NCI-H524 treated with DMSO at 0.1 percent for 48 hours (cell line): ENCODE measurements at places on chromosomes 16 and 17.

DNA sequence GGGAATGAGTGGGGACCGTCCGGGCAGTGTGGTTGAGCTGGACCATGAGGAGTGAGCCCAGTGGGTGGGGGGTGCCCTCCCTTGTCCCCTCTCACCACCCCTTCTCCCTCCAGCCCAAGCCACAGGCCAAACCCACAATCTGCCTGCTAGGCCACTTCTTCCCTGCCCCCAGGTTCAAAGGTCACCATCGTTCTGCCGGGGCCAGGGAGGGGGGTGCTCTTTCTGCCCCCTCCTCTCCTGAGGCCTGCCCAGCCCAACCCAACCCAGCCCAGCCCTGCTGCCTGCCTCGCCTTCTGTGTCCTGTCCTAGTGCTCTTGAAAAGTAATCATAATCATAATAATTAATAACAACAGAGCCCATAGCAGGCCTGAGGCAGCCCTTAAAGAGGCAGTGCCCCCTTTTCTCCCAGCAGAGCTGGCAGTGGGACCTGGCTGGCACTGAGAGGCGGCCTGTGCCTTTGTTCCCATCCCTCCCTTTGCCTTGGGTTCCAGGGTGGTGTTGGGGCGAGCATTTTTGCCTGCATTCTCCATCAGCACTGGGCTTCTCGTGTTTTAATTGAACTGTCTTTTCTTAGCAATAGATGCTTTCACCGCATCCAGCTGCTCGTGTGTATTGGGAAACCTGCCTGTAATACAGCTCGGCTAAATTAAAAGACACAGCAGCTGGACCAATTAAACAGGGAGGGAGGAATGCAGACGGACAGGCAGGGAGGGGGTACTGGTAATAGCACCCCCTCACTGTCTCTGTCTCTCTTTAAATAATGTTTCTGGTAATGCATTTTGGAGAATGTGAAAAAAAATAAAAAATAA, 46.8 kb downstream of the SREBF1 start:
- DNase-seq: no peak

DNA sequence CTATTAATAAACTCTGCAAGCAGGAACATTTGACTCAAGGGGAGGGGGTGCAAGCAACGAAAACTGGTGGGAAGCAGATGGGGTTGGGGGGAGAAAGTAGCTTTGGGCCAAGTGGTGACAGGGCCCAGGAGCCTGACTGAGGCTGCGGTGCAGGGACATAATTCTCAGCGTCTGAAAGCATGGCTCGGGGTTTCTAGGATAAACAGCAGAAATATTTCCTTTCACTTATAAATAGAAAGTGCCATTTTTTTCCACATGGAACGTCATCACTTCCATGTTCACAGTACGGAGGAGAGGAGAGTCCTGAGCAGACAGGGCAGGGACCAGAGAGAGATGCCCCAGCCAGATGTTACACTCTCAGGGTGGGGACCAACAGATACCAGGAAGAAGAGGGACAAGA, 197.1 kb downstream of the ZFHX3 start:
- DNase-seq: no peak

DNA sequence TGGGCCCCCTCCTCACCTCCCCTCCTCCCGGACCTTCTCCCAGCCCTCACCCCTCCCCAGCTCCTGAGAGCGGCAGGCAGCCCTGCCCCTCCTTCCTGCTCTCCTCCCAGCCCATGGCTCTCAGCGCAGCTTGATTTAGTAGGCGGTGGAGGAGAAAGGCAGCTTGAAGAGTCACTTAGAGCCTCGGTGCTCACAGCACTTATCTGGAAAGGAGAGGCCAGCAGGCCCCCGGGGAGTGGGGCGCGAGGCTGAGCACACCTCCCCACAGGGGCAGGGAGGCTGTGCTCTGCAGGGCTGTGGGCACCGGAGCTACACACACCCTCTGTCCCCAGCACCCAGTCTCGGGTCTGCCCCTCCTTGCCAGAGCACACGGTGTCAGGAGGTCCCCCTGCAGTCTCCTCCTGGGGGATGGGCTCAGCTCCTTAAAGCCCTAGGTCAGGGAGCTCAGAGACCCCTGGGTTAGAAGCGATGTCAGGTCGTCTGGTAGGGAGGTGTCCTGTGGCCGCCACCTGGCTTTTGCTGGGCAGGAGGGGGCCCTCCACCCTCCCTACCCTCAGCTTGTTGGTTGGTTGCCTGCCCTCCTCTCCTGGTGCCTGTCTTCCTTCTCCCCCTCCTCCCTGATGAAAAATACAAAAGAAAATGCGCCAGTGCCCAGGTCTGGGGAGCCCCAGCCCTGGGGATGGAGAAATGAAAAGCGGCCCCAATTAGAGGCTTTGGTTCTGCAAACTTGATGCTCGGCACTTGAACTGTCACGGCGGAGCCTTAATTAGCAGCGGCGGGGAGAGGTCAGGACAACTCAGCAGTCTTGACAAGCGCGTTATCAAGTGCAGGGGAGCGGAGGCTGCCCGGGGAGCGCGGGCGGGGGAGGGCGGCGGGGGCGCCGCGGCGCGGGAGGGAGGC, 151.1 kb upstream of the GSE1 start:
- peak; percentile 66 for DNase-seq

- no peak for DNase-seq
These were observed 4.0 kb downstream of the BPTF start for GRCh38 chr17:67829331-67829730.

- no peak for DNase-seq
These were observed 49.0 kb downstream of the SNX20 start for GRCh38 chr16:50631985-50632576.

DNA sequence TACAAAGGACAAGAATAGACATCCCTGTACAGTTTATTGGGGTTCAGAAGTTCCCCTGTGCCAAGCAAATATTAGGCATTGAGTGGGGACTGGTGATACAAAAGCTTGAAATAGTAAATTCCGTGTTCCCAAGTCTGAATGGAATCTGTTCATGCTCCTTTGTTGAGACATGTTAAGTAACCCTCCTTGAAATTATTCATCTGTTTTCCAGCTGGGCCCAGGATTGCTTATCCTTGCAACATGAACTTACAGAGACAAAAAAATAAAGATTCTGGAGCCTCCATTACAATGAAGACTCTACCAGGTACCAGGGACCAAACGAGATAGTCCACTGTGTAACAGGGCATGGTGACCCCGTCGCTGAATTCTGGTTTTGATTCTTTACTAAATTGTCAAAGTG, 6.1 kb upstream of the CCL8 start:
- DNase-seq: no peak

DNA sequence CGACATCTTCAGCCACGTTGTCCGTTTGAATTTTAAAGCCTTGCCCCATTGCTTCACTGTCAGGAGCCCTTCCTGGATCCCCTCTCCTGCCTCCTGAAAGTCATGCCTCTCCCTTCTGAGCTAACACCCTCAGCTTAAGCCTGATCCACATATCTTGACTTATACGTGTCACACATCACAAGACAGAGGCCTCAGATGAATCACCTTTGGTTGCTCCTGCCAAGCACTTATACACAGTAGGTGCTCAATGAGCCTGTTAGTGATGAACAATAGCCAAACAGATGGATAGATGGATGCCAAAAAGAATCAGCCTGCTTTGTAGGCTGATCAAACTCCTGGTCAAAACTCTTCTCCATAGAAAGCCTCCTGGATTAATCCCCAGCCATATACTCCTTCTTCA, 31.8 kb downstream of the PITPNM3 start:
- DNase-seq: no peak

DNA sequence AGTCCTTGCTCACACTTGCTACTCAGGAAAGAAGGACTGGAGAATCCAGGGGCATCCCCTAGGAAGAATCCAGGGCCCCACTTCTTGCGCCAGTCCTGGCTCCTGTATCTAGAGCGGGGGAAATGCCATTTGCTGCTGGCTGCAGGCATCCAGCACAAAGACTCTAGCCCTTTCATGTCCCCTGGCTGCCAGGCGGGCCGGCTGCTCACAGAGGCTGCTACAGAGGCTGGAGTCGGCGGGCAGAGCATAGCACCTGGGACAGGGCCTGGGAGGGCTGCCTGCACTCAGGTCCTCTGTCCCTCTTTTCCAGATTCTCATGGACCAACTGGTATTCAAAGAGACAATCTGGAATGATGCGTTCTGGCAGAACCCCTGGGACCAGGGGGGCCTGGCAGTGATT, 13.8 kb downstream of the SMIM5 start:
- DNase-seq: no peak

- no peak for DNase-seq
These were observed 64.4 kb downstream of the ABCC6 start for GRCh38 chr16:16158741-16159374.

GRCh38 chr16:69942627-69943170, 8.4 kb upstream of the CLEC18A start:
- no peak for DNase-seq

GRCh38 chr16:57533431-57534336, 2.7 kb downstream of the CCDC102A start:
- DNase-seq: peak; percentile 67

- no peak for DNase-seq
These were observed 59.2 kb upstream of the ADORA2B start for GRCh38 chr17:15885770-15886169.

- no peak for DNase-seq
These were observed 2.1 kb upstream of the SLC2A4 start for GRCh38 chr17:7279448-7279847.

DNA sequence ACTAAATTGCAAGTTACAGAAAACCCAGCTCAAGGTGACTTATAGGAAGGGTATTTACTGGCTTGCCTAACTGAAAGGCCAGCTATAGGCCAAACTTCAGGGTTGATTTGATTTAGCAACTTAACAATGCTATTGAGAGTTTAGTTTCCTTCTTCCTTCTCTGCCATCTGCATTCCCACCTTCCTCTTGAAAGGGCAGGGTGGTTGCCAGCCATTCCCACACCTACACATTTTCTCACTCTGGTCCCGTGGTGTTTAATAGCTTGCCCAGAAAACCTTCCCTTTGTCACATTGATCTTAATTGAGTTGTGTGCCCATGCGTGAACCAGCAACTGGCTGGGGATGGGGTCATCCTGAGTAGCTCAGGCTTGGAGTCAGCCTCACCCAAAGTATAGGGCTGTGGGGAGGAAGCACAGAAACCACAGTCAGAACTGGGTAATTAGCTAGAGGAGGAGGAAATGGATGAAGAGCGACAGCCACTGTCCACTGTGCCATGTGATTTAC, 194.7 kb downstream of the SPECC1 start:
- DNase-seq: no peak

GRCh38 chr16:24853830-24854229, 8.1 kb downstream of the SLC5A11 start:
- DNase-seq: no peak

GRCh38 chr17:51147650-51148049, 5.7 kb upstream of the NME1 start:
- DNase-seq: no peak

- no peak for DNase-seq
These were observed 642 bp downstream of the ZNF205 start for GRCh38 chr16:3112881-3113574.

GRCh38 chr16:10558746-10559641, 21.4 kb downstream of the EMP2 start:
- DNase-seq: no peak

- DNase-seq: no peak
These were observed 3.1 kb downstream of the DHRS11 start for GRCh38 chr17:36594626-36595401.

GRCh38 chr17:58345500-58345899, 6.5 kb downstream of the SUPT4H1 start:
- no peak for DNase-seq

GRCh38 chr17:66240630-66241029, 11.4 kb upstream of the APOH start:
- DNase-seq: no peak

DNA sequence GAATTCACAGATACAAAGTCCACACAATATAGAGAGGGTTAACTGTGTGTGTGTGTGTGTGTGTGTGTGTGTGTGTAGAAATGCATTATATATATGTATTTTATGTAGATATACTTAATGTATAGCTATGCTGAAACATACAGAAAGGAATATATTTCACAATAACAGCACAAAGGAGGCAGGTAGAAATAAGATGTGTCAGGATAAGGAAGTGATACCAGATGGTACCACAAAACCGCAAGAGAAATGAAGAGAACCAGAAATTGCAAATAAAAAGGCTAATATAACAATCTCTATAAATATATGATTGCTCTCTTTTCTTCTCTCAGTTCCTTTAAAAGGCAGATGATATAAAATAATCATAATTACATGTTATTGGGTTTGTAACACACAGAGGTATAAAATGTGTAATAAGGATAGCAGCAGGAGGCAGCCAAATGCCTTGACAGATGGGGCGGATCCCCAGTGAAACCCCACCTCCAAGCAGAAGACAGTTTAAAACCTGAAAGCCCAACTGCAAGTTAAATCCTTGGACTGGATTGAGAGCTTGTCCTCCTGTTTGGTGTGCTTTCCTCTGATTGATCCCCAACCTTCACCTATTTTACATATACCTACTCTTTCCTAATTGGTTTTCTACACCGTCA, 365.4 kb upstream of the C16orf82 start:
- no peak for DNase-seq

DNA sequence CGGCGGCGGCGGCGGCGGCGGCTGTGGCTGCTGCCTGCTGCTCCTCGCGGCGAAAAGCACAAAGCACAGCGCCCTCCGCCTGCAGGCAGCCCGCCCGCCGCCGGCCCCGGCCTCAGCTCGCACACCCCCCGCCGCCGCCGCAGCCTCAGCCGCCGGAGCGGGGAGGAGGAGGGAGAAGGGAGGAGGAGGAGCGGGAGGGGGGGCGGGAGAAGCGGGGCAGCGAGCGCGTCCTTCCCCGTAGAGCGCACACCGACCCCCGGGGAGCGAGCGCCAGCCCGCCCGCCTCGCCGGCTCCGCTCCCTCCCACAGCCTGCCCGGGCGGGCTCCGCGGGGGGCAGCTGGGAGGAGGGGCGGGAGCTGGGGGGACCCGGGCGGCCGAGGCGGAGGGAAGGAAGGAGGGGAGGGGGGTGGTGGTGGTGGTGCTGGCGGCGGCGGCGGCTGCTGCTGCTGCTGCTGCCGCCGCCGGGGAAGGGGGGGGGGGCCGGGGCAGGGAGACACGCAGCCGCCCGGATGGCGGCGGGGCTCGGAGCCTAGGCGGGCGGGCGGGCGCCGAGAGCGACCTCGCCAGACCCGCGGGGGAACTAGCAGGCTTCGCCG, at the start of gene UBTF:
Gene UBTF, minus strand, starts transcription at position 60 of the 597 bp plus-strand sequence. CDS start 1,446 bp downstream, outside the sequence.
- no peak for DNase-seq

- DNase-seq: no peak
These were observed 17.6 kb downstream of the RDM1 start for GRCh38 chr17:35912942-35913341.

DNA sequence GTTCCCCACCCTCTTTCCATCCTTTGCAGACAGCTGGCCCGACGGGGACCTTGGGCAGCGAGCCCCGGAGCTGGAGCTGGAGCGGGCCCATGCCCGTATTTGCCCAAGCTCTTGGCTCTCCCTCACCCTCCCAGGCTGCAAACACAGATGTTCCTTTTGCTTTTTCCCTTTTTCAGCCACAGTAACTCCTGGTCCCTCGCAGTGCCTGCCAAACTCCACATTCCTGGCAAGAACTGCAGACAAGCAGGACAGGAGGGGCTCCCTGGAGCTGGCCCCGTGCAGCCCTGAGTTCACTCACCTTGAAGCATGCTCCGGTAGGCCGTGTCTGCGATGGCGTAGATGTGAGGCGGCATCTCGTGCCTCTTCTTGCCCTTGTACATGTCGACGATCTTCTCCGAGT, 33.9 kb downstream of the MYH11 start:
- no peak for DNase-seq
